ENCODE measurements at places on chromosomes 7 and 10. TPM values are rescaled to one million over a fixed set of nuclear protein-coding genes. Genes with fewer than 3 reads are reported as not detected.

DNA sequence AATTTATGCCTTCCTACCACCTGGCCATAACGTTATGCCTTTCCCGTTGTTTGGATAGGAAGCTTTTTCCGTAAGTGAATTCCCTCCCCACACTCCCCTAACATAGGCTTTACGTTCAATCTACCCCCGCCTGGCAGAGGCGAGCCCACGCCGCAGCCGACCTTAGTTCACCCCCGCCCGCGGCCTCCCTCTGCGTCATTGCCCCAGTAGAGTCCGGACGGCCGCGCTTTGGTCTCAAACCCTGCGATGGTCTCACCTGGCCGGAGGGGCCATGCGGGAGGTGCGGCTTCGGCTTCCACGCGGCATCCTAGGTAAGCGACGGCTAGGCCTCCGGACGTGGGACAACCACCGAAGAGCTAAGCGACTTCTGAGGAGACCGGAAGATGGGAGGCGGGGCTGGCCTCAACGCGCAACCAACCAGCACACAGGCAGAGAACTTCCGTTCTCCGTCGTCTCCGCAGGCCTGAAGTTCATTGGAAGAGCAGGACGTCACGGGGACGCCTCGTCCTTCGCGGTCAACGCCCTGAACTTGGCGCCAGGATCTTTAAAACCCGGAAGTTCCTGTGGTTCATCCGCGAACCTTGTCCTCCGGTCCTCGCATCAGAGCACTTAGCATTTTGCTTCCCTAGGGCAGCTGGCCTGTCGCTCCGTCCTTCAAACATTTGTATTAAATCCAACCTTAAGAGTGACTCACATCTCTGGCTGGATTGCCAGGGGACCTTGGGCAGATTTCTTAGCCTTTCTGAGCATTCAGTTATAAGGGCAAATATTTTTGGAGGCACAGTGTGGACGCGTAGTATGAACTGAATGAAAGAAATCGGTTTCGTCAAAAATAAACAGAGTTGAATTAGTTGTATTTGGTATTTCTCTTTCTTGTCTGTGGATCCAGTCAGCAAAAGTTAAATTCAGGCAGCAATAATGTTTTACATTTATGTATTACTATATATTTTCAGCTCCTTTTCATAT is at the start of gene CHCHD2:
TSS of gene CHCHD2 (minus strand) at position 369 of the 966 bp plus-strand sequence. CDS start at position 306, 63 bp downstream.
- peak; percentile 98 for DNase-seq

GRCh38 chr10:97782455-97783228 is 10.8 kb upstream of the SFRP5 start:
- DNase-seq = no peak

Gene PRLHR
- total RNA-seq = not detected

DNA sequence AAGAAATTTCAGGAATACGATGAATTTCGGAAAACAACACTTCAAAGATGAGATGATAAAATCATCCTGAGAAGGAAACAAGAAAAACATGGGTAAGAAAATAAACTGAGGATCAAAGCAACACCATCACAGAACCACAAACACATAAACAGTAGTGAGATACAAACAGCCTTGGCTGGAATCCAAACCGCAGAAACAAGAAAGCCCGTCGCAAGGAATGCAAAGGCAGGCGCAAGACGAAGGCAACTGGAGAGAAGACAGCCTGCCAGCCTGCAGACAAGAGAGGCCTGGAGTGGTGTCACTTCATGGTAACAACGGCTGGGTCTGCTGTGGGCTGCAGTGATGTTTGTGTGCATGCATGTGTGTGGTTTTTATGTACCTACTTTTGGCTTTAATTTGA is 61.8 kb upstream of the DRGX start:
- DNase-seq = no peak

- no peak for DNase-seq
These were observed 96.8 kb downstream of the TRRAP start for GRCh38 chr7:98974906-98975816.

Gene SPDYE16
- total RNA-seq = 0.07 TPM

DNA sequence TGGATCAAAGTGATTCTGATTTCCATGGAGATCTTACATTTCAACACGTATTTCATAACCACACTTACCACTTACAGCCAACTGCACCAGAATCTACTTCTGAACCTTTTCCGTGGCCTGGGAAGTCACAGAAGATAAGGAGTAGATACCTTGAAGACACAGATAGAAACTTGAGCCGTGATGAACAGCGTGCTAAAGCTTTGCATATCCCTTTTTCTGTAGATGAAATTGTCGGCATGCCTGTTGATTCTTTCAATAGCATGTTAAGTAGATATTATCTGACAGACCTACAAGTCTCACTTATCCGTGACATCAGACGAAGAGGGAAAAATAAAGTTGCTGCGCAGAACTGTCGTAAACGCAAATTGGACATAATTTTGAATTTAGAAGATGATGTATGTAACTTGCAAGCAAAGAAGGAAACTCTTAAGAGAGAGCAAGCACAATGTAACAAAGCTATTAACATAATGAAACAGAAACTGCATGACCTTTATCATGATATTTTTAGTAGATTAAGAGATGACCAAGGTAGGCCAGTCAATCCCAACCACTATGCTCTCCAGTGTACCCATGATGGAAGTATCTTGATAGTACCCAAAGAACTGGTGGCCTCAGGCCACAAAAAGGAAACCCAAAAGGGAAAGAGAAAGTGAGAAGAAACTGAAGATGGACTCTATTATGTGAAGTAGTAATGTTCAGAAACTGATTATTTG is 15.3 kb downstream of the HNRNPA2B1 start:
- DNase-seq = no peak

- DNase-seq = no peak
These were observed 78.0 kb upstream of the CTTNBP2 start for GRCh38 chr7:117951285-117951684.

Gene PRSS37
- not detected for total RNA-seq

GRCh38 chr10:123143162-123143824 is 4.6 kb upstream of the HMX2 start:
- no peak for DNase-seq

DNA sequence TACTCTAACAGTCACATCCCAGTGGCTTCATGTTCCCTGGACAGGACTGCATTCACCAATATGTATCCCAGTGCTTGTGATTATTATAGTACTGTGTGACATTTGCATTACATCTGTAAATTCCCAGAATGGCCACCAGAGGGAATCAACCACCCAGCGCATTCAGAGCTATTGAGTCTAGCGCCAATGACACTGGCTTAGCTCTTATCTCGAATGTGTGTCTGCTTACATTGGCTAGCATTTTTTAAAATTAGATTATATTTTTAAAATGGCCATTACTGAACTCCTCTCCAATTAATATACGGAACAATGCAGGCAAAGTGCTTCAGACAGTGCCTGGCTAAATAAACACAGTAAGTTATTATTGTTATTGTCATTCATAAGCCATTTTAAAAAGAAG is 36.3 kb downstream of the TRIL start:
- peak; percentile 53 for DNase-seq

DNA sequence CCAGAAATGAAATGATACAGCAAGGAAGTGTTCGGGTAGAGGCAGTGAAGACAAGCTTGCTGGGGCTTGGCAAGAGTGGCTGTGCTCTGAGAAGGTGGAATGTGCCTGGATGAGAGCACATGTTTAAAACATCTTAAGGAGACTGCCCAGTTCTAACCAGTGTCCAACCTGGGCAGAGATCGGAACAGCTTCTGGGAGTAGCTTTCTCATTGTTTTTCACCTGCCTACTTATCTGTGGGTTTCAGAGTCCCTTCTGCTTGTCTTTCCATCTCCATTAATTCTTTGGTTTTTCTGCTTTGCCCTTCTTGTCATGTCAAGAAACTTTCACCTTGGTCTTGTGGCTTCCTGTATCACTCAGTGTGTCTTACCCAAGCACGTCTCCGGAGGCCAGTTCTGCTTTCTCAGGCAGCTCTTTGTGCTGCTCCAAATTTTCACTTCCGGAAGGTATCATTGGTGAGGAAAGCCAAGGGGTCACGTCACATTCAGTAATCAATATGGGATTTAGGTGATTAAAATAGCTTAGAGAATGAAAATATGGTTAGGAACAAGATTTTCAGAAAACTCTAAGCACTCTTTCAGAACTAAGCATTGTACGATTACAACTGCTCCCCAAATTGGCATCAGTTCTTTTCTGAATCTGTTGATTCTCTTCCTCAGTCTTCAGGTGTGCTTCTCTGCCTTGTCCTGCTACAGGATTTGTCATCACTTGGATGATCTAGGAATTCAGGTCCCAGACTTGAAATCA is 5.5 kb upstream of the LAMB4 start:
- DNase-seq = no peak

Gene SDHAF3
- 10.4 TPM for total RNA-seq

Gene GOT1
- 33.8 TPM for total RNA-seq

GRCh38 chr10:6153845-6154244 is 48.9 kb upstream of the PFKFB3 start:
- DNase-seq = no peak

GRCh38 chr10:104589431-104589830 is 51.7 kb upstream of the SORCS3 start:
- peak; percentile 53 for DNase-seq

Gene BEND7
- total RNA-seq = 1.7 TPM

Gene HTR7
- 0.34 TPM for total RNA-seq

Gene TMEM130
- 12.1 TPM for total RNA-seq

DNA sequence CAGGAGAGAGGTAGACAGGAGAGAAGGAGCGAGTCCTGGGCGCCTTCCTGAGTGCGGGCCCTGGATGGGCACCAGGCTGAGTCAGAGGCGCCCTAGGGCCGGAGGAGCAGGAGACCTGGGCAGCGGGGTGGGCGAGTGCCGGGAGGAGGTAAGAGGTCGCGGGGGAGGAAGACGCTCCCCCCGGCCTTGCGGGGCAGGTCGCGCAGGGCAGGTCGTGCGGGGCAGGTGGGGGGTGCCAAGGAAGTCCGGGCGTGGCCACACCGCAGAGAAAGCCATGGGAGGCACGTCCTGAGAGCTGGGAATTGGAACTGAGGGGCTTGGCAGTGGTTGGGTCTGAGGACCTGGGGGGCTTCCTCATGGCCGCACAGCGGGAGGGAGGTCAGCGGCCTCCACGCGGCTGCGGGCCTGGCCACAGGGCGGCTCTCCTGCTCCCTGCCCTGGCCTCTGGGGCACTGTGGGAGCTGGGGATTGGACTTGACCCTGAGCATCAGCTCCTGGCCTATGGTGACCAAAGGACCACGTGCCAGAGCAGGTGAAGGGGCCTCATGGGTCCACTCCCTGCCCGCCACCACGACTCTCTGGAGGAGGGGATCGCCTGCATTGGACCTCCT is 935 bp downstream of the MMP21 start:
- DNase-seq = no peak

DNA sequence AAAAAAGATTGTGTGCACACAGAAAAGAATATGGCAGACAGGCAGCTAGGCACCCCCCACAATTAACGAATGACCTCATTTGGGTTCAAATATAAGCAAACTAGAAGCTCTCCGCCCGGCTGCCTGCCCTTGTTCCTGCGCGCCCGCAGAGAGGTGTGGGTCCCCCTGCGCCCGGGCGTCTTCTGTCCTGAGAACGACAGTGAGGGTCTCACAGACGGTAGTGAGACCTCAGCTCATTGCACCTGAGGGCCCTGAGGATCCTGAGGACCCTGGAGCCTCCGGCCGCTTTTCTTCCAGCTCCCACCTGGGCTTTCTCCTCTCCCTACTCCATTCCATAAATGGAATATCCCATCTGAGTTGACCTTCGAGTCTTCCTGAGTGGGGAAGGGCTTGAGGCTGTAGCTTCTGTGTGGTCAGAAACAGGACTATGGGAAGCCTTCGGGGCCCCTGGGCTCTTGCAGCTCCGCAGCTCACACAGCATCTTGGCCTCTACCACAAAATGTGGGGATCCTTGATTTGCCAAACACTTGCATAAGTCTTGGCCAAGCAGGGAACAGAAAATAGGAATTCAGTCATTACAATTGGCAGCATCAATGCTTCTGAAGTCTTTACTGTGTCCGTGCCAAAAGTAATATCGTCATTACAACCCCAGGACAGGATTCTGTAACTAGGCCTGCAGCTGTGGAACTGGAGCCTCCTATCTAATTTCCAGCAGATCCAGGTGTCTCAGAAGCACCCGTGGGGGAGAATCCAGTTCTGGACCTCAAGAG is 43.8 kb downstream of the JAKMIP3 start:
- no peak for DNase-seq

GRCh38 chr7:116227678-116228239 is 17.4 kb downstream of the TES start:
- DNase-seq = peak; percentile 72

DNA sequence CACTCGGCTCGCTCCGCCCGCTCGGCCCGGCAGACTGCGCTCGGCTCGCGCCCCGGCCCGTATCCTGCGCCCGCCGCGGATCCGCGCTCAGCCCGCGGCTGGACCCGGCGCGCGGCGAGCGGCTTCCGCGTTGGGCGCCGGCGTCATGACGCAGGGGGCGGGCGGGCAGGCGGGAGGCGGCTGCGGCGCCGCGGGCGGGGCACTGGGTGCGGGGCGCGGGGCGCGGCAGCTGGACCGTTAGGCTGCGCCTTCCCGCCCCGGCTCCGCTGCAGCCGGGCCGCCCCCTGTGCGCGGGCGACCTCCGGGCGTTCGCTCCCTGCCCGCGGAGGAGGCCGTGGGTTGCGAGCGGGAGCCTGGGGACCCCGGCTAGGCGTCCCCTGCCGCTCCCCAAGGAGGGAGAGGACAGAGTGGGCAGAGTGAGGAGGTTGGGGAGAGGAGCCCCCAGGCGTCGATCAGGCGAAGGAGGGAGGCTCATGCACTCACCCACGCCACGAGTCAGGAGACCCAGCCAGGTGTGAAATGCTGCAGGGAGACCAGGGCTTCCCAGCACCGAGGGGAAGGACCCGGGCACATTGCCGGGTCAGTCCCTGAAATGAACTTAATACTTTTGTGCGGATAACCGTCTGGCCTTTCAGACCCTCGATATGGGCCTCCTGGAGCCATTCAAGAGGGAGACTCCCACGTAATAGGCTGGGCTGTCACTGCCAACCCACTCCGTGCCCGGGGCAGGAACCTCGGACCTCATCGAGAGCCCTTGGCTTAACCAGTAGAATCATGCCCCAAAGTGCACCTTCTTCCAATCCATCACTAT is at the start of gene PIP4K2A:
TSS of gene PIP4K2A (minus strand) at position 100 of the 811 bp plus-strand sequence. CDS start 252 bp downstream, outside the sequence.
- DNase-seq = peak; percentile 33

Gene TFPI2
- total RNA-seq = 38.2 TPM

- DNase-seq = no peak
These were observed 3.4 kb downstream of the SLC35G1 start for GRCh38 chr10:93897070-93897780.

Gene SP4
- total RNA-seq = 2.8 TPM

GRCh38 chr10:132392811-132393694 is 3.9 kb upstream of the PWWP2B start:
- DNase-seq = peak; percentile 71

- no peak for DNase-seq
These were observed 4.3 kb downstream of the GPER1 start for GRCh38 chr7:1092161-1092632.

Gene LLCFC1
- not detected for total RNA-seq

Gene BMPER
- total RNA-seq = 12.1 TPM

DNA sequence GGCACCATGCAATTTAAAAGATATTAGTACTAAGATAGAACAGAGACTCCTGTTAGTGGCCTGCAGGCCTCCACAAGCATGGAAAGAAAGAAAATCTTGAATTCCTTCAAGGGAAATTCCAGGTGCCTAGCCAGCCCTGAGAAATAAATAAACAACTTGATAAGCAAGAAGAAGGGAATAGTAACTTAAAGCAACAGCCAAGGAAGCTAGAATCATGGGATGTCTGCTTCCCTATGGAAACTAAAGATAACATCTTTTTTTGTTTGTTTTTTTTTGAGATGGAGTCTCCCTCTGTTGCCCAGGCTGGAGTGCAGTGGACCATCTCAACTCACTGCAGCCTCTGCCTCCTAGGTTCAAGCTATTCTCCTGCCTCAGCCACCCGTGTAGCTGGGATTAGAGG is 128.6 kb downstream of the SKIDA1 start:
- no peak for DNase-seq

GRCh38 chr7:114791771-114792170 is 130.1 kb upstream of the MDFIC start:
- DNase-seq = no peak

All from HFFc6 (cell line).